Fibroblast of lung (primary cell): ENCODE measurements at places on chromosomes 2 and 18. TPM values are rescaled to one million over a fixed set of nuclear protein-coding genes. Genes with fewer than 3 reads are reported as not detected.

DNA sequence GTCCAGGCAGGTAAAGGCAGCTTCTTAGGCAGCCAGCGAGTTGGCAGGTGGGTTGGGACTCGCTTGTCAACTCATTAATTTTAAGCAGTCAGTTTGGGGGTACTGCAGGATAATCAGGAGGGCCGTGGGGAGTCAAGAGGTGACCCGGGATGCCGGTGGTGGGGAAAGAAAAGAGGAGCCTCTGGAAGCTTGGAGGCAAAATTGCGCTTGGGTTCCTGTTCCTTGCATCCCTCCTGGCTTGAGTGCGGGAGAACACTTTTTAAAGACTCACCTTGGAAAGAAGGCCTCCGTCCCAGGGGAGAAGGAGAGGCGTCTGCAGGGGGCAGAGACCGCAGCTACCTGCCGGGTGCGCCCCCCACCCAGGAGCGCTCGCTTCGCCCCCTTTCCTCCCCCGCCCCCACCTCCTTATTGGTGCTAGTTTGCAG is at the start of gene KCNJ3:
Gene KCNJ3 (plus strand): TSS at position 400 of the 425 bp plus-strand sequence. CDS start 81 bp downstream, outside the sequence.
- DNase-seq, result no peak

Gene TBR1
- total RNA-seq, result not detected in 2 replicates

DNA sequence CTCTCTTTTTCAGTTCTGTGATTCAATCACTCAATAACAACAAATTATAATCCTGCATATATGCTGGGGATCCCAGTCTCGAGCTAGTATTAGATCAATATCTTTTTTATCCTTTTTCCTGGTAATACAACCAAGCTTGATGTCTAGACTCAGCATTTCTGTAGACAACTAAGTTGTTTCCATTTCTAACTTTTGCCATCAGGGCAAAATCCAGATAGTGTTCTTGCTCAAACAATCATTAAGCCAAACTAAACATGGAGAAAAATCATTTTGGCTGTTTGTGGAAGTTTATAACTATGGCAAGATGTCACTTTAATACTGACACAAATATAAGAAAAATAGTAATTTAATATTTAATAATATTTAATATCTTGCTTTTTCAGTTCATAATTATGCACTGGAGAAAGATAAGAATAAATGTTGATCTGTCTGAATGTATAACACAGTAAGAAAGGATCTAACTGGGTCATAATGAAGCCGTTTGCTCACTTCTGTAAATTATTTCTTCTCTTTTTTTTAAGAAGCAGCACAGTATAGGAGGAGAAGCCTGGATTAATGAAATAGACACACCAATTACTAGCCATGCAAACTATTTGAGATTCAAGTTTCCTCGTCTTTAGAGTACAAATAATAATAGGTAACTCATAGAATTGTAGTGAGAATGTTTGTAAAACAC is 979.1 kb downstream of the LRP1B start:
- DNase-seq, result no peak

DNA sequence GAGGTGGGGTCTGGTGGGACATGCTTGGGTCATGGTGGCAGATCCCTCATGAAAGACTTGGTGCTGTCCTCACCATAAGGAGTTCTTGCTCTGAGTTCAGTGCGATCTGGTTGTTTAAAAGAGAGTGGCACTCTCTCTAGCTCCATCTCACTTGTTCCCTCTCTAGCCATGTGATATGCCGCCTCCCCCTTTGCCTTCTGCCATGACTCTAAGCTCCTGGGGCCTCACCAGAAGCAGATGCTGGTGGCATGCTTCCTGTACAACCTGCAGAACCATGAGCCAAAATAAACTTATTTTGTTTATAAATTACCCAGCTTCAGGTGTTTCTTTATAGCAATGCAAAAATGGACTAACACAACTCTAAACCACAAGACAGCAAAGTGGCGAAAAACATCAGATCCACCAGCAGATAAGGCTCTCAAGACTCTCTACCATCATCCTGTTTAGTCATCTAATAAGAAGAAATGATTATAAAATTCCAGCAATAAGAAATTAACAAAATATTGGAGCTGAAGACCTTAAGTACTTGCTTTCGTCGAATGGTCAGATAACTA is 75.5 kb downstream of the OLA1 start:
- no peak for DNase-seq

GRCh38 chr18:78860117-78860516 is 119.5 kb upstream of the SALL3 start:
- DNase-seq, result no peak

DNA sequence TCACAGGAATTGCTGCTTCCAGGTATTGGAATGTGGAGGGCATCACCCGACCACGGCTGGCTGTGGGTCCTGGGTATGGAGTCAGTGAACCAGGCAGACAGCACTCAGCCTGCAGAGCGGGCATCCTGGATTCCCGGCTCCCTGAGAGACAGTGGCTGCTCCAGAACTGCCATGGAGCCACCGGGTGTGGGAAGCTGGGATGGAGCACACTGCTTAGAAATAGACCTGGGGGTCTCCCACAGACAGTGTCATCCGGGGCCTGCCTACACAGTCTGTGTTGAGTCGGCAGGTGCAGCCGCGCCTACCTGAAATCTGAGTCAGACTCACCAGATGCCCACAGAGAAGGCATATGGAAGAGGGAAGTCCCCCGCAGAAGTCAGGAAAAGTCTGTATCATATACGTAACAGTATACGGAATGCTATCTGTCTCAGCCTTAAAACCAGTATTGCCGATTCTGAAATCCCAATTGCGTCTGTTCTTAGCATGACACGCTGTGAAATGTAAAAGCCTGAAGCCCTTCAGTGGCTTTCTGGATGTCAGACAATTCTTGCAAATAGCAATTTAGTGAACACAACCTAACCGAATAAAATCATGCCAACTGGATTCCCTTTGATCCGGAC is 509.7 kb upstream of the MYT1L start:
- no peak for DNase-seq

DNA sequence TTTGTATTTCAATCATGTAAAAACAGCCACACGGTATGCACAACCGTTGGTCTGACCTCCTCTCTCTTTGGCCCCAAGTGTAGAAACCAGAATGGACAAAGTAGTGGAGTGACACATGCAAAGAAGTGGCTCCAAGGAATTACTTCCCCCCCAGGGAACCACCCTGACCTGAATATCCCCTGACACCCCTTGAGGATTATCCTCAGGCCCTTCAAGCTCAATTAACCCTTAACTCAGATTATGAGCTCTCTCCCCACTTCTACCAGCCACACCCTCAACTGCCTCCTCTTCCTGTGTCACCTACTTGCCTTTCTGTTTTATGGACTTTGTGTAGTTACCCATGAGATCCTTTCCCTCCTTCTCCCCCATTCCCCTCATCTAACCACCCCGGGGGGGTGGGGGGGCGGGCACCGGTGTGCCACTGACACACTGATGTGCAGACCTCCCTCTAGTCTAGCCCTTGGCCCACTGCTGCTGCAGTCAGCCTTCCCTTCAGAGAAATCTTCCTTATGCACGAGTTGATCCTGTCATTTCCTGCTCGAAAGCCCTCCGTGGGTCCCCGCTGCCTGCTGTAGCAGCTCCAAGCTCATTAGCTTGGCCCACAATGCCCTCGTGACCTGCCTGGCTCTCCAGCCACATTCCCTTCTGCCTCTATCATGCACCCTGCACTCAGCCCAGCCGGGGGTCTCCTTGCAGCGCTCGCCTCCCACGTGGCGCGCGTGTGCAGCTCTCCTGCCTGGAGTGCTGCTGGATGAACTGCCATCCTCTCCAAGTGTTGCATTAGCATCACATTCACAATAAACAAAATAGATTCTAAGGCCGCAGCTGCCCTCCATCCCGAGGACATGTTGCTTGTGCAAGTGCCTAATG is 40.1 kb upstream of the TMEM177 start:
- peak; percentile 75 for DNase-seq
